Stimulated activated CD4-positive, alpha-beta T cell treated with anti-CD3 and anti-CD28 coated beads, Interleukin-1b, Interleukin-23, amount 100 ng/mL, for 1 hour (primary cell): ENCODE measurements at places on chromosomes 12 and 14.

DNA sequence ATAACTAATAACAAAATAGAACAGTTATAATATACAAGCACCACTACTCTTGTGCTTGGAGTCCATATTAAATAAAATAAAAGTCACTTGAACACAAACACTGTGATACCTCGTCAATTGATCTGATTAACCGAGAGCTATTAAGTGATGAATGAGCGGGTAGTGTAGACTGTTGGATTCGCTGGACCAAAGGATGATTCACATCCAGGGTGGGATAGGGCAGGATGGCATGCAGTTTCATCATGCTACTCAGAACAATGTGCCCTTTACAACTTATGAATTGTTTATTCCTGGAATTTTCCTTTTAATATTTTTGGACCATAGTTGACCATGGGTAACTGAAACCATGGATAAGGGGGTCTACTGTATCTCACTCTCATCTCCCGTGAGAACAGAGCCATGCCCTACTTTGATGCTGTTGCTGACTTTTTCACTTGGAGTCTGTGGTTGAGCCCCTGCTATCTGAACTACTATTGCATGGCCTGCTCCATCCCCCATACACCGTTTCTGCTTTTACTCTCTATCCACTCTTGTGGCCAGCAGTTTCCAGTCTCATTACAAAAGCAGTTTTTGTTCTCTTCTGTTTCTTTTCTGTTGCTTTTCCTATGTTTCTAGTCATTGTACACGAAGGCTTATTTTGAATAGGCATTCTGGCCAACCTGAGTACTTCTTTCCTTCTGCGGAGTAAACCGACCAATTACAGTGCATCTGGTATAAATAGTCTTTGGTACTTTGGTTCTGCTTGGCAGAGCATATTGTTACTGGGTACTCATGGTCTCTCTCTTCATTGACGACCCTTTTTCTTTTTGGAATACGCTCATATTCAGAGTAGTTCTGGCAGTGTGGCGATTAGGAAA is 12.2 kb downstream of the TMTC2 start:
- no peak for DNase-seq

- no peak for DNase-seq
Measured at GRCh38 chr12:5110345-5110744, 66.7 kb downstream of the KCNA5 start.

- DNase-seq = no peak
Measured at GRCh38 chr12:92302041-92302829, 156.6 kb upstream of the BTG1 start.

- DNase-seq = no peak
Measured at GRCh38 chr14:66074537-66074936, 411.6 kb upstream of the CCDC196 start.

- no peak for DNase-seq
Measured at GRCh38 chr12:96329545-96329944, 70.7 kb downstream of the CDK17 start.

DNA sequence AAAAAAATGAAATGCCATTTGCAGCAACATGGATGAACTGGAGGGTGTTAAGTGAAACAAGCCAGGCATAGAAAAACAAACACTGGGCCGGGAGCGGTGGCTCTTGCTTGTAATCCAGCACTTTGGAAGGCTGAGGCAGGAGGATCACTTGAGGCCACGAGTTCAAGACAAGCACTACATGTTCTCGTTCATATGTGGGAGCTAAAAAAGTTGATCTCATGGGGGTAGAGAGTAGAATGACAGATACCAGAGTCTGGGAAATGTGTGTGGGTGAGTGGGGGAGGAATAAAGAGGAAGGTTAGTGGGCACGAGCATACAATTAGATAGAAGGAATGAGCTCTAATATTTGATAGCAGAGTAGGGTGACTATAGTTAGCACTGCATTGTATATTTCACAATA is 21.5 kb downstream of the CACNA2D4 start:
- DNase-seq = no peak

GRCh38 chr14:83164016-83164415 is 1630.4 kb upstream of the SEL1L start:
- no peak for DNase-seq

DNA sequence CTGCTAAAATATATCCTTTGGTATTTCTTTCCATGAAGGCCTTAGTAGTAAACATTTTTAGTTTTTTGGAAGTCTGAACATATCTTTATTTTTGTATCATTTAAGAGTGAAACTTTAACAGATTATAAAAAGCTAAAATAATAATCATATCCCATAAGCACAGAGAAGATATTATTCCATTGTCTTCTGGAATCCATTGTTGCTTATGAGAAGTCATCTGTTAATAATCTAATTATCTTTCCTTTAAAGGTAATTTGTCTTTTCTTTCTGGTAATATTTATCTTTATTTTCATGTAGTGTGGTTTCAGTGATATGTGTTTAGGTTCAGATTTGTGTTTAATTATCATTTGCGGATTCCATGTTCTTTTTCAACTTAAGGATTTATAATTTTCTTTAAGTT is 261.7 kb downstream of the MSRB3 start:
- no peak for DNase-seq

DNA sequence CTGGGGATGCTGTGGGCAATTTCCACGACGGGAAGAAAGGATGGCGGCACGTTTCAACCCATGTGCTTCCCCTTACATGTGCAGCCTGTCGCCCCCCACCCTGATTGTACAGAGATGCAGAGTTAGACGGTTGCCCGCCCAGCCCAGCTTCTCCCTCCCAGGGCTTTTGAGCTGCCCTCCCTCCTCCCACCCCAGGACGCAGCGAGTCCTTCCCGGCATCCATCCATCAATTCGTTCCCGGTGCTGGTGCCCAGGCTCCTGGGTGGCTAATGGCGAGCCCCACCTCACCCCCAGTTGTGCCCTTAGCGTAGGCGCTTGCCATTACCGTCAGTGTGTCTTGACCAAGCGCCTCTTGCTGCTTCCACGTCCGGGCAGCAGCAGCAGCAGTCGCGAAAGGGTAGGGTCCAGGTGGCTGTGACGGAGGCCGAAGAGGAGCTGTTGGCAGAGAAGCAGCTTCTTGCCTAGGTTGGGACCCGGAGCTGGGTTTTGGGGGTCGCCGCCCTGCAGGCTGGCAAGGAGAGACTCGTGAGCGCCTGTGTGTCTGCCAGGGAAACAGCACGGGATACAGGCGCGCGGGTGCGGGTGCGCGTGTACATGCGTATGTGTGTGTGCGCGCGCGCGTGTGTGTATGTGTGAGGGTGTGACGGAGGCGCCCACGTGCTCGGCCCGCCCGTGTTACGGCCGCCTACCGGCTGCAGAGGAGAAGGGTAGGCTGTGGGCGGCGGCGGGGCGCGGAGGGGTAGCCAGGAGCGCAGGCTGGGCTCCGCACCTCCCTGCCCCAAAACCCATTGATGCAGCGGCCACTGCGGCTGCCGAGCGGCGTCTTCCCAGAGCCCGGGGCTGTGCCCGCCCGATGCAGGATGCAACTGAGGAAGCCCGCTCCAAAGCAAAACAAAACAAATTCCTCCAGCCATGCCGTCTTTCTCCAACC is at the start of gene SLC6A15:
Gene SLC6A15 (minus strand): TSS at position 602 of the 931 bp plus-strand sequence. CDS start 20,679 bp downstream, outside the sequence.
- DNase-seq = no peak

- DNase-seq = no peak
Measured at GRCh38 chr12:105485921-105486320, 155.4 kb downstream of the C12orf75 start.

- DNase-seq = no peak
Measured at GRCh38 chr14:51410897-51411296, 170.8 kb downstream of the TMX1 start.

DNA sequence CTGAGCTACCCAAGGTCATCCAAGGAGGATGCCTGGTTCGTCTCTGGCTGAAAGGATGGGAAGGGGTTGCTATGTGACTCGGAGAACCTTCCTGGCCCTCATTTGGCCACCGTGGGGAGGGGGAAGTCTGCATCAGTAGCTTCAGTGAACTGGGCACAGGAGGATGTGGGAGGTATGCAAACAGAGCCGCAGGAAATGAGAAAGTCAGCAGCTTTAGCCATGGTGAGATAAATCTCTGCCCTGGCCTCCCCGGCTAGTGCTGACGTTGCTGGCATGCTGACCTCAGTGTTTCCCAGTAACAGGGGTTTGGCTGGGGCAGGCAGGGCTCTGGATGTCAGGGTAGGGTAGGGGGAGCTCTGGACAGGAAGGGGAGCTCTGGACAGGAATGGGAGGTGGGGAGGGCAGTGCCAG is 2.3 kb upstream of the CEBPE start:
- no peak for DNase-seq

DNA sequence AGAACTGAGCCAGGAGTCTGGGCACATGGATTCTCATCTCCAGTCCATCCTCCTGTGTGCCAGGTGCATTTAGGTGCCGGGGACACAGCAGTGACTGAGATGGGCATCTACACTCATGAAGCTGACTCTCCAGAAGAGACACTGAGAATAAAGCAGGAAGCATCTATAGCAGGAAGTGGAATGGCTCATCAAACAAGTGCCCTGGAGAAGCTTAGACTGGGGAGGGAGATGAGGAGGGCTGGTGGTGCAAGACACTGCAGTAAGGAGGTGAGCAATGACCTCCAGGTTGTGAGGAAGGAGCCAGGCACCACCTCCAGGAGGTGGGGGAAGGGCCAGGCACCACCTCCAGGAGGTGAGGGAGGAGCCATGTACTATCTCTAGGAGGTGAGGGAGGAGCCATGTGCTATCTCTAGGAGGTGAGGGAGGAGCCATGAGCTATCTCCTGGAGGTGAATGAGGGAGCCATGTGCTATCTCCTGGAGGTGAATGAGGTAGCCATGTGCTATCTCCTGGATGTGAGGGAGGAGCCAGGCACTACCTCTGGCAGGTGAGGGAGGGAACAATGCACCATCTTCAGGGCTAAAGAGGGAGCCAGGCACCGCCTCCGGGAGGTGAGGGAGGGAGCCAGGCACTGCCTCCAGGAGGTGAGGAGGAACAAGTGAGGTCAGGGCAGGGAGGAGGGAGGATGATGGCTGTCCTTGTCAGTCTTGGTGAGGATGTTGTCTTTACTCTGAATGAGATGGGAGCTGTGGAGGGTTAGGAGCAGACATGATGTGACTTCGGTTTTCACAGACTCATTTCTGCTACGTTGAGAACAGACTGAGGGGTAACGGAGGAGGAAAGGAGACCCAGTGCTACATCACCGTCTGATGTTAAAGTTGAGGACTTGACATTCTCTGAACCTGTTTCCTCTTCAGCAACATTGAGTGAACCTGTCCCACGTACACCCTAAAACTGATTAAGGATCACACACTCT is 961.9 kb upstream of the TMEM132C start:
- DNase-seq = no peak

DNA sequence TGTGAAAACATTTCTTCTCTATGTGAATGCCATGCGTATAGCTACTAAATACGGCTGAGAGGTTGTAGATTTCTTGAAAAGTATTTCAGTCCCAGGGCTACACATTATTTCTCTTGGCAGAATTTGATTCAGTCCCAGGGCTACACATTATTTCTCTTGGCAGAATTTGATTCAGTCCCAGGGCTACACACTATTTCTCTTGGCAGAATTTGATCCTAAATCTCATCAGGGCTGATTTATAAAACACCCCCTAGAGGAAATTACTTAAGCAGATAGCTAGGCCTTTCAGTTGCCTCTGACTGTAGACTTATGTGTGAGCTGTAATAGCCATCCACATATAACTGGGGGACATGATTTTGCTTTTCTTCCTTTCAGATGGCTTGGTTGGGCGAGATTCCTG is 50.4 kb downstream of the AK7 start:
- DNase-seq = no peak

GRCh38 chr14:68208626-68209317 is 389.2 kb downstream of the RAD51B start:
- DNase-seq = no peak

DNA sequence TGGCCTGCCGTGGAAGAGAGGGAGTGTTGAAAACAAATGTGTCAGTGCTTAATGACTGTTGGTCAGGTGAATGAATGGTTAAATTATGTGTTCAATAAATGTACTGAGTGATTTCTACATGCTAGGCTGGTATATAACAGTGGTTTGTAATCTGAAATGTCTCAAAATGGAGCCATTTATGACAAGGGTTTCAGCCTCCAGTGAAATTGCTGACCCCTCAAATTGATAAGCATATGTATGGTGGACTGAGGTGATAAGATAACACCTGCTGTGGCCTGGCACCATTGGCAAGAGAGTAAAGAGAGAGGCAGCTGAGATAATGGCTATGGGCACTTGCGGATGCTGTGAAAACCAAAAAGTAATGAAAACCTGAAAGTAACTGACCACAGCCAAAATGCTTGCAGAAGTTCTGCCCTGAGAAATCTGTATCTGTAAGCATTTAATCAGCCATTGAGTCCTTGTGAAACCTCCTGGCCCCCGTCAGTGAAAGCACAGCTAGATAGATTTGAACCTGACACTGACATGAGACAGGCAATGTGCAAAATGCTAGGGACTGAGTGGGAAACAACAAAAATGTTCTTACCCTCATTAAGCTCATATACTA is 1.4 kb upstream of the BCAT1 start:
- DNase-seq = no peak

- no peak for DNase-seq
Measured at GRCh38 chr12:1273051-1273450, 282.0 kb downstream of the ERC1 start.

GRCh38 chr14:104942586-104942985 is 17.9 kb downstream of the PLD4 start:
- no peak for DNase-seq

GRCh38 chr12:27226407-27226929 is 17.6 kb upstream of the STK38L start:
- no peak for DNase-seq

DNA sequence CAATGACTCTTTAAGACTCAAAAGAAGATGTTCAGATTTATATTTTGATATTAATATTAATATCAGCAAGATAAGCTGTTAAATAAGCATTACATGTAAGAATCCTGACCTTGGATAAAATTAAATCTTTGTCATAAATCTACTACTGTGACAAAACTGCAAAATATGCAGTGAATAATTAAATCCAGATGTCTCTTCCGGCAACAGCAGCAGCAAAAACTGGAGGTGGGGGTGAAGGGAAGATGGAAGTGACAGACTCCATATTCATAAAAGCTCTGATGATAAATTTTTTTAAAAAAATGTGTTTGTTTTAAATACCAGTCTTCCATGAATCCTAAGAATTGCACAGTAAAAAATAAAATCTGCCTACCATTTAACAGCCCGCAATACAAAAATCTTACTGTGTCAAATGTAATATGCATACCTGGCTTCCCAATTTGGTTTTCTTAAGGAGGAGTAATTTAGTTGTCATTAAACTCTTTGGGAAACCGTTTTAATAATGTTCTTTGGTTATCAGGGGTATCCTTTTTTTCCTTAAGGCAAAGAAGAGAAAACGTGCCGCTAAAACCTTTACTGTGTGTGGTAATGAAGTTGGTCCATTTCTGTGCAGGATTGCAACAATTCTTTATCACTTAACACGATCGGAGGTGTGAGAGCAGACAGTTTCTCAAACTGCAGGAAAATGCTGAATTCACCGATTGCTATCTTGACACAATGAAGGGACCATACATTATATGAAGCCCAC is 478.2 kb downstream of the DIO2 start:
- no peak for DNase-seq

GRCh38 chr12:56103823-56104108 is 593 bp upstream of the PA2G4 start:
- DNase-seq = no peak

- no peak for DNase-seq
Measured at GRCh38 chr14:19851365-19851764, 23.6 kb upstream of the OR4K2 start.

- no peak for DNase-seq
Measured at GRCh38 chr12:26281320-26281719, 85.9 kb downstream of the SSPN start.

GRCh38 chr14:26934151-26934550 is 336.3 kb upstream of the NOVA1 start:
- DNase-seq = no peak
